Muscle of back (tissue), 13 donors: ENCODE measurements at places on chromosomes 4 and X.
A peak's percentile ranks its signal among the peaks of the same experiment; 100 is the strongest.

GRCh38 chr4:138226351-138226750 lies 15.8 kb downstream of the SLC7A11 start:
- DNase-seq, result no peak

GRCh38 chr4:114310296-114310925 lies 288.2 kb upstream of the UGT8 start:
- DNase-seq, result peak; percentile 43

GRCh38 chrX:106415276-106415895 lies 196.4 kb upstream of the RADX start:
- DNase-seq, result no peak

DNA sequence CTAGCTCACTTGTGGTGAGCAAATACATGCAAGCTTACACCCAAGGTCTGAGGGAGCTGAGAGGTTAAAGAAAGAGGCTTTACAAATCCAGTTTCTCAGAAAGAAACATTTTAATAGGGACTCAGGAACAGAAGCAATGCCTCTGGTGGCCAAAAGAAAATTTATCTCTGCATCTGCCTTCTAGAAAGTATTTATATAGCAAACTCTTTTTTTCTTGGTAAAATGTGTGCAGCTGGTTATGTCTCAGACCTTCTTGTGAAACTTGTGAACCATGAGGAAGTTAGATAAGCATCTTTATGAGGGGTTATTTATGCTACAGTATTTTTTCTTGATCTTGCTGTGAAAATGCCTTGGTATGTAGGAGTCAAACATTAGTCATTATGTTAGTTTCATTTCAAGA lies 48.5 kb upstream of the CYSLTR1 start:
- DNase-seq, result no peak

DNA sequence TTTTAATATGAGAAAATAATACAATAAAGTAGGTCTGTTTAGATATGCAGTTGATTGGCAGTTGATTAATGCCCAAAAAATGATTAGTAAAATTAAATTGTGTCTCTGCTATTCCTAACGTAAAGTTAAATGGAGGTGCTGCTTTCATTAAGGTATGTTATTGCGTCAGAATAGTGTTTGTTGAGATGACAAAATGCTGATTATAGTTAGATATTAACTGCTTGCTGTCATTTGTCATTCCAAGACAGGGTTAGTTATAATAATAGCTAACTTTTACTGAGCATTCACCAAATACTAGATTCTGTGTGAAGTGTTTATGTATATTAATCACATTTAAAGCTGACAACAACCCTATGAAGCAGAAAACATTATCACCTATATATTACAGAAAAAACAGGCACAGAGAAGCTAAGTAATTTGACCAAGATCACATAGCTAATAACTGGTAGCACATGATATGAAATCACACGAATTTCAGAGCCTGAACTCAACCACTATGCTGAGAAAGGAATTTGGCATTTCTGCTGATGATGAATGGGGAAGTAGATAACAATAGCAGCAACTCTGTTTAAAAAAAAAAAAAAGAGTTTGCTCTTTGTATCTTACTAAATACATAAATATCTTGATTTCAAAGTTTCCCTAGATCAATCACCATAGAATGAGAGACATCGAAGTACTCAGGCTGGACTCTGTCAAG lies 59.7 kb upstream of the WDR44 start:
- DNase-seq, result no peak

- no peak for DNase-seq
Measured at GRCh38 chr4:122777846-122778673, 45.6 kb downstream of the BBS12 start.

GRCh38 chr4:173214661-173215060 lies 46.0 kb downstream of the GALNT7 start:
- peak; percentile 61 for DNase-seq

- no peak for DNase-seq
Measured at GRCh38 chrX:44025555-44025954, 52.4 kb upstream of the NDP start.

GRCh38 chrX:125150231-125150630 lies 169.4 kb upstream of the TEX13C start:
- DNase-seq, result peak; percentile 7

- no peak for DNase-seq
Measured at GRCh38 chr4:108024878-108025165, 35.1 kb downstream of the HADH start.

- DNase-seq, result no peak
Measured at GRCh38 chr4:109967798-109968520, 55.3 kb downstream of the EGF start.

- DNase-seq, result peak; percentile 89
Measured at GRCh38 chrX:154478728-154479622, at the start of gene LAGE3. TSS of gene LAGE3 (minus strand) at chrX:154479281. CDS start at chrX:154478915, 366 bp downstream.

DNA sequence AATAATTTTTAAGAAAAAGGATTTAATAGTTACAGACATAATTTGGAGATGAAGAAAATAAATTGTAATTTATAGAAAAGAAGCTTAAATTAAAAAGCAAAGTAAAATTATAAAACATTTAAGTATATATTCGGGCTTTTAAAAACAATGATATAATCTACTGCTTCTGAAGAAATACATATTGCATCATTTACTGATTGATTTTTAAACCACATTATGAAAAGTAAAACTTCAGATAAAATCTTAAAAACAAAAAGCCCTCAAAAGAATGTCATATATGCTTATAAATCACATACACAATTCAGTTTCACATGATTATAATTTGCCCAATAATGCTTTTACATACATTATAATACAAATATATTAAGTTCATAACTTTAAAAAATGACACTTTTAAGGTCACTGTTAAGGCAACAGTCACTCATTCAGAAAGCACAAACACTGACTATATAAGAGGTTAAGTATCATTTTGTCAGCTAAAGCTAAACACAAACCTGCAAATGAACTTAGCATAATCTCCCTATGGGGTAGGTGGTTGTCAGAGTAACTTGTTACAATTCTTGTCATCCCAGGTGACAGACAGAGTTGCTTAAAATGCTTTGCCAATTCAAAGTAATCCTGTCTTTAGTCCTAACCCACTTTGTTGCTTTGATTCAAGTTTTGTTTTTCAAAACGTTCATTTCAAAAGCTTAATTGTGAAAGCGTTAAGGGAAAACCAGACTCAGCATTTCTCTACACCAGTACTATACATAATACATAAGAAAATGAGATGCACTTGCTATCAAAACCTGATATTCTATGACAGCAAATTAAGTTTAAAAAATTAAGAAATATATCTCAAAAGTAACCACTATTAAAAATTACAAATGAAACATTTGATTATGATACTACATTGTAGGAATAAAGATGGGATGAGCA lies 90.6 kb upstream of the MAB21L2 start:
- DNase-seq, result no peak

GRCh38 chr4:52051615-52052474 lies 741 bp downstream of the SPATA18 start:
- DNase-seq, result peak; percentile 88

GRCh38 chrX:131316260-131316659 lies 27.2 kb upstream of the IGSF1 start:
- DNase-seq, result no peak

GRCh38 chr4:34972189-34972588 lies 1272.1 kb downstream of the ARAP2 start:
- no peak for DNase-seq

- peak; percentile 64 for DNase-seq
Measured at GRCh38 chr4:108830509-108831244, 67.8 kb upstream of the ETNPPL start.

GRCh38 chrX:3548765-3549391 lies 164.6 kb downstream of the PRKX start:
- peak; percentile 78 for DNase-seq

DNA sequence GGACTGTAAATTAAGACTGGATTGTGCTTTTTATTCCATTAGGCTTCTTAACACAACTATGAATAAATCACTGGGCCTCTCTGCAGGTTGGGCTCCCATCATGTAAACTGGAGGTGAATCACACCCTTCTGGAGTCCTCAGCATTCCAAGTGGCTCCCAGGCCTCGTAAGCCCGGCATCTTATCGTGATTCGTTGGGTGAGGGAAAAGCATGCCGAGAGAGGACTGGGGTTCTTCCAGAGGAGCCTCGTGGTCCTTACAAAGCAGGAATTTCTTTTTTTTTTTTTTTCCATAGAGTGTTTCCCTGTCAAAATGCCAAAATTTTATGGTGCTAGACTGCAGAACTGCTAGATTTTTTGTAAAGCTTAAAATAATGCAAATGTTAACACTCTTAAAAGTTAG lies 20.0 kb downstream of the CLDN22 start:
- DNase-seq, result peak; percentile 15

DNA sequence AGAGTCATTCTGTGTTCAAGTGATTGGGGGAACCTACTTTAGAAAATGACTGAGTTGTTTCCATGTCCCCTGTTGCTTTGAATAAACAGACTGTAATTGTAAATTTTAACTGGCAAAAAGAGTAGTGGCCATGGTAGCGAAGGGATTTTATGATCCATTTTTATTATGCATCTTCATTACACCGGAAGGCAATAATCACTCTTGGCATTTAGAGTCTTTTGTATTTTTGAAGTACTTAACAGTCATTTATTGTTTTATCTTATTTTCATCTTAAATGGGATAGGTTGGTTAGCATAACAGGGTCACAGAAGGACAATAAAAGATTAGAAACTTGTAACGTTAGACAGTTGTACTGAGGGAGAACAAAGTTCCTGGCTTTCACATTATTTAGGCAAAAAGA lies 11.0 kb upstream of the OTC start:
- DNase-seq, result no peak

- no peak for DNase-seq
Measured at GRCh38 chrX:110442635-110443034, 84.0 kb downstream of the RTL9 start.

GRCh38 chrX:129808158-129808828 lies 28.5 kb downstream of the SASH3 start:
- DNase-seq, result no peak

DNA sequence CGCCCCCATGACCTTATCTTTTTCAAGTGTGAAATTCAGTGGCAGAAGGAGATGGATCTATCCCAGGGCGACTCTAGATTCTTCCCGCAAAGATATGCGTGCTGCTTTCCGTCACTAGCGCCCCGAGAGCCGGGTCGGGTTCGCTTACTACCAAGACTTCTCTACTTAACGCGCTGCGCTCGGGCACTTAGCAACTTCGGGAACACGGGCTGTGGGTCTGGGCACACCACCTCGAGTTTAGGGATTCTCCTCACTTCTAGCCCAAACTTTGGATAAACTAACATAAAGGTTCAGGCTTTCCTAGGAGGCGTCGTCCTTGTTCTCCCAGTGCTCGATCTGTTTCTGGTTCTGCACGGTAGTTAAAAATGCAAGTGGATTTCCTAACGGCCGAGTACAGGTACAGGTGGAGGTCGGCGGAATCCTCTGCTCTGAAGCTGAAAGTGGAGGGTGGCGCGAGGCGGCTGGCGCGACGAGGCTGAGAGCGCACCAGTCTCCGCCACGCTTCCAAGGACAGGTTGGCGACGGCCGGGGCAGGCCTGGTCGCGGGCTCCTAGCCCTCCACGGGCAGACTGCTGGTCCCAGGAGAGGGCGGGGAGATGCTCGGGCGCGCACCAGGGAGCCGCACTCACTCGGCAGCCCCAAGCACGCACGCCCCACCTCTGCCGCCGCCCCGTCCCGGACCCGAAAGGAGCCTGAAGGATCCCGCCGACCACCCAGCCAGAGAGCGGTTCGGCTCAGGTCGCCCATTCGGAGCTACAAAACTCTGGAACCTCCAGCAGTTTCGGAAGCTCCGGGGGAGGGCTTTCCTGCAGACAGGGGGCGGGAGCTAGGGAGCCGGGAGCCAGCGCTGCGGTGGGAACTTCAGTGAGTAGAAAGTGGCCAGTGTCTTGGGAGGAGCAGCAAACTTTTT lies 100.8 kb upstream of the TENM3 start:
- no peak for DNase-seq

- DNase-seq, result no peak
Measured at GRCh38 chrX:20019672-20020365, 29.0 kb upstream of the BCLAF3 start.

DNA sequence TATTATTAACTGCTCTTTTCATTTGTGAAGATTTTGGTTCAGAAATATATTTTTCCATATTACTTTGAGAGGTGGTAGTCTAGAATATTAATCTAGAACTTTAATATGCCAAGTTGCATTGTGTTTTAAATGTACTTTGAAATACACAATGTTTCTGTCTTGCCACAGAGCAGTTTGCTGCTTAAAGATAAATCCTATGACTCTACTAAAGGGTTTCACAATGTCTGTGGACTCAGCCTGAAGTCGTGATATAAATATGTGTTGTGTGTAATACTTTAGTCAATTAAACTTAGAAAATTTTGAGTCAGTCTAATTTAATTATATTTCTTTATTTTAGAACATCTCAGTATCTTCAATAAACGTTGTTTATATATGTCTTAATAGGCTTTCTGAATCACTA lies 1771.7 kb upstream of the PCDH7 start:
- DNase-seq, result no peak

DNA sequence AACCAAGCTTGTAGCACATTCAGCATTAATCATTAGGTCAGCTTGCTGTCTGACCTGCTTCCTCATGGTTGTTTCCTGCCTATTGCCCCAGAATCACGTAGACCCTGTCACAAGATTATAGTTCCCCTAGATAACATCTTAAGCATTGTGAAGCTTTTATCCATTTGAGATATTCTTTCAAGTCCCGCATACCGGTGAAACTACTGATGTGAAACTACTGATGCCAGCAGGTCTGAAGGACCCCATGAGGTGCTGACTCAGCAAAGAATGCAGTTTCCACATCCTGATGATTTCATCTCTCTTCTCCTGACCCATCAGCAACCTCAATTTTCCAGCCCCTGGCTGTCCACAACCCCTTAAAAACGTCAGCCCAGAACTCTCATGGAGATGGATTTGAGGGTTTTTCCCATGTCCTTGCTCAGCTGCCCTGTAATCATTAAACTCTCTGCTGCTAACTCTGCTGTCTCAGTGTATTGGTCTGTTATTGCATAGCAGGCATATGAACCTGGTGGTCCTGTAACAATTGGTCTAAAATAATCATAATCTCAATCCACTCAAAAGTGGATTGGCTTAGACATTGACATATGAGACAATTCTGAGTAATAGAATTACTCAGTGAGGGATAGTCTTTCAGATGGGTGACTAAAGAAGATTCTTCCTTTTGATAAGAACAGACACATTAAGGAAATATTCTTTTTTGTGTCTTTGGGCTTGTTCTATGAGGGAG lies 26.3 kb upstream of the UBA6 start:
- peak; percentile 28 for DNase-seq

DNA sequence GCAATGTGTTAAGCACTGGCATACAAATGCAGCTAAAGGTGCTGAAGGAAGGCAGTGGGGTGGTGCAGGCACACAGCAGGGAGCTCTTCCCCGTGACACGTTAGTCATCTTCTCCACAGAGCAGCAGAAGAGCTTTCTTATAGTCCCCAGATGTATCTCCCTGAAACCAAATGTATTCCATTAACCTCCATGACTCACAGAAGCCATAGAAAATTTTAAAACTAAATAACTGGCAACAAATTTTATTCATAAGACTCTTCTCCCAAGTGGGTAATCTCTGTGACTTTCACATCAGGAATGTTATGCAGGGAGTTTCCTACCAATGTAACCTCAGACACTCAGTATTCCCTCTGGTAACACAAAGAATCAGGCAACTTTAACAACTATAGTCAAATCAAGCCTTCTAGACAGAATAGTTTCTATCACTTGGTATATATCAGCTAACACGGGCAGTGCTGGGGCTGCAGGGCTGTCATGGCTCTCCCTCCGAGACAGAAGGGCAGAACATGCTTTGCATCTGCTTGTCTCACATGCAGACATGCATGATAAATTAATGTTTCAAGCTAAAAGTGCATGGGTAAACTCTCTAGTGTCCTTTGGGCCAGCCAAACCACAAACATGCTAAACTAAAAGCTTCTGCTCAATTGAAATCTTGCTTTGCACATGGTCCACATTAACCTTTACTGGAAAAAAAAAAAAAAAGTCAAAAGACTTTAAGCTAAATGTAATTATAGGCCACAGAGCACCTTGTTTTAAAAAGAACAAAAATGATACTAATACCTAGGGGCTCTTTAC lies 28.2 kb downstream of the ANXA5 start:
- no peak for DNase-seq
